Brain (organoid and tissue), 16 donors: ENCODE measurements at places on chromosomes 5 and 9.

- no peak for DNase-seq
These were observed 603.5 kb downstream of the KCTD16 start for GRCh38 chr5:144774197-144774596.

- no peak for DNase-seq
These were observed 188.2 kb downstream of the DMRT2 start for GRCh38 chr9:1238407-1238806.

DNA sequence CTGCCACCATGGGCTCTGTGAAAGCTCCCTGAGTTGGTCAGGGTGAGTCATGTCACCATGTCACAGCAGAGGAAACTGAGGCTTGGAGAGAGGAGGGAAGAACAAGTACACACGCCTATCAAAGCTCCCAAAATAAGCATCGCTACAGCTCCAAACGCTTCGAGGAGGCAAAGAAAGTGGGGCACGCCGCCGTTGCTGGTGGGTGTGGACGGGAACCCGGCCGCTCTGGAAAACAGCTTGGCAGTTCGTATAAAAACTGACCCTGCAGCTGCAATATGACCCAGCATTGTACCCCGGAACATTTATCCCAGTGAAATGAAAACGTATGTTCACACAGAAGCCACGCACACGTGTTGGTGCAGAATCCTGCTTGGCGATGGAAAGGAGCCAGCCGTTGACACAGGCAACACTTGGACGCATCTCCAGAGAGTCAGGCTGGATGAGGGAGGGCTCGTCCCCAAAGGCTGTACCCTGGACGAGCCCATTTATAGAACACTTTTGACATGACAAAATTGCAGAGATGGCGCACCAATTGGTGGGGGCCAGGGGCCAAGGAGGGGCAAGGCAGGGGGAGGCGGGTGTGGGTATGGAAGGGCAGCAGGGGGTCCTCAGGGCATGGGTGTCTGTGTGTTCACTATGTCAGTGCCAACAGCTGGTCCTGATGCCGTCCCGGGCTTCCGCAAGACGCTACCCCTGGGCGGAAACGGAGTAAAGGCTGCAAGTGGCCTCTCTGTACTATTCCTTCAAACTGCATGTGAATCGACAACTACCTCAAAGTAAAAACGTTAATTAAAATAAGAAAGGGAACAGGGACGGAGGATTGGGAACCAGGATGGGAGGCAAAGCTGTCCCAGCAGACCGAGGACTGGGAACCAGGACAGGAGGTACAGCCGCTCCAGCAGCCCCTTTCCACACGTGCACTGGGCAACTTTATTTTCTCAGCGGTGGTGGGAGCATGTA is 173.0 kb downstream of the OLFM1 start:
- DNase-seq, result peak; percentile 79

- no peak for DNase-seq
These were observed 188.4 kb downstream of the SLC12A2 start for GRCh38 chr5:128271859-128272464.

DNA sequence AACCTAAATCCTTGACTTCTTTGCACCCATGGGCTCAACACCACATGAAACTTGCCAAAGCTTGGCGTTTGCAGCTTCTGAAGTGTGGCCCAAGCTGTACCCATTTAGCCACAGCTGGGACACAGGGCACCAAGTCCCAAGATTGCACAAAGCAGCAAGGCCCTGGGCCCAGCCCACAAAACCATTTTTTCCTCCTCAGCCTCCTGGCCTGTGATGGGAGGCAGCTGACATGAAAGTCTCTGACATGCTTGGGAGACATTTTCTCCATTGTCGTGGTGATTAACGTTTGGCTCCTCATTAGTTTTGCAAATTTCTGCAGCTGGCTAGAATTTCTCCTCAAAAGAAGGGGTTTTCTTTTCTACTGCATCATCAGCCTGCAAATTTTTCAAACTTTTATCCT is 32.0 kb downstream of the ACTL7B start:
- no peak for DNase-seq

- no peak for DNase-seq
These were observed 33.9 kb downstream of the GNAQ start for GRCh38 chr9:77997611-77998284.

DNA sequence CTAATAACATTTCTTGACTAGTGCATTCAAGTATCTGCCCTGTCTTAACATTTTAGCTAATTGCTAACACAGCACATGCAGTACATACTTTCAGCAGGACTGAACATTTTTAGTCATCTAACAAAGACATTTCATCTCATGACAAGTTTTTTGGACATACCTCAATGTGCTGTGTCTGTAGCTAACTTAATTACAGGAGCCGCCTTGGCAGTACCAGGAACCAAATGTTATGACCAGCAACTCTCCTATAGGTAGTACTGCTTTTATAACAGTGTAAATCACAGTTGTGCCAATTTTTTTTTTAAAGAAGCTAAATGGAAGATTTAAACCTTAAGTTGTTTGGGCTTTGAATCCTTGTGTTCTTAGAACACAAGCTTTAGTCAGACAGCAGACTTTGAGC is 99.4 kb upstream of the SAP30L start:
- DNase-seq, result no peak

DNA sequence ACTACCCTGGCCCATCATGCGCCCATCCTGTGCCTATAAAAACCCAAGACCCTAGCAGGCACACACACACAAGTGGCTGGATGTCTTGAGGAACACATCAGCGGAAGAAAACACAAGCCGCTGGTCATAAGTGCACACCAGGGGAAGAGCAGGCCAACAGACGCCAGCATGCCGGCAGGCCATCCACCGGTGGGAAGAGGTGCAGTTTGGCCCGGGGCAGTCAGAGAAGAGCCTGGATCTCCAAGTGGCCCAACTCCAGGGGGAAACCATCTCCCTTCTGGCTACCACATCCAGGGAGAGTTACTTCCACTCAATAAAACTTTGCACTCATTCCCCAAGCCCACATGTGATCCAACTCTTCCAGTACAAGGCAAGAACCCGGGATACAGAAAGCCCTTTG is 2001.3 kb upstream of the NUDT12 start:
- no peak for DNase-seq

DNA sequence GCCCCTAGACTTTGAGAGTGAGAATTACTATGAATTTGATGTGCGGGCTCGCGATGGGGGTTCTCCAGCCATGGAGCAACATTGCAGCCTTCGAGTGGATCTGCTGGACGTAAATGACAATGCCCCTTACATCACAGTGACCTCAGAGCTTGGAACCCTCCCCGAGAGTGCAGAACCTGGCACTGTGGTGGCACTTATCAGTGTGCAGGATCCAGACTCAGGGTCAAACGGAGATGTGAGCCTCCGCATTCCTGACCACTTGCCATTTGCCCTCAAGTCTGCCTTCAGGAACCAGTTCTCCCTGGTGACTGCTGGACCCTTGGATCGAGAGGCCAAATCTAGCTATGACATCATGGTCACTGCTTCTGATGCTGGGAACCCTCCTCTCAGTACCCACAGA is 1.3 kb downstream of the PCDHGC4 start:
- DNase-seq, result no peak

DNA sequence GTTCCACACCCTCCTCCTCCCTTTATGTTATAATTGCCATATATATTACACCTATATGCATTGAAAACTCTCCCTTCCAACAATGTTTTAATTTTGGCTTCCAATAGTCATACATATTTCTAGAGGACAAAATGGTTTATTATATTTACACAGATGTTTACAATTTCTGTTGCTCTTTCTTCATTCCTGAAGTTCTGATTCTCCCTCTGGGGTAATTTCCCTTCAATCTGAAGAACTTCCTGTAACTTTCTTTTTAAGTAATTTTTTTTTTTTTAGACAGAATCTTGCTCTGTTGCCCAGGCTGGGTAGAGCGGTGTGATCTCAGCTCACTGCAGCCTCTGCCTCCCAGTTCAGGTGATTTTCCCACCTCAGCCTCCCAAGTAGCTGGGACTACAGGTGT is 173.0 kb upstream of the MAP1B start:
- no peak for DNase-seq

DNA sequence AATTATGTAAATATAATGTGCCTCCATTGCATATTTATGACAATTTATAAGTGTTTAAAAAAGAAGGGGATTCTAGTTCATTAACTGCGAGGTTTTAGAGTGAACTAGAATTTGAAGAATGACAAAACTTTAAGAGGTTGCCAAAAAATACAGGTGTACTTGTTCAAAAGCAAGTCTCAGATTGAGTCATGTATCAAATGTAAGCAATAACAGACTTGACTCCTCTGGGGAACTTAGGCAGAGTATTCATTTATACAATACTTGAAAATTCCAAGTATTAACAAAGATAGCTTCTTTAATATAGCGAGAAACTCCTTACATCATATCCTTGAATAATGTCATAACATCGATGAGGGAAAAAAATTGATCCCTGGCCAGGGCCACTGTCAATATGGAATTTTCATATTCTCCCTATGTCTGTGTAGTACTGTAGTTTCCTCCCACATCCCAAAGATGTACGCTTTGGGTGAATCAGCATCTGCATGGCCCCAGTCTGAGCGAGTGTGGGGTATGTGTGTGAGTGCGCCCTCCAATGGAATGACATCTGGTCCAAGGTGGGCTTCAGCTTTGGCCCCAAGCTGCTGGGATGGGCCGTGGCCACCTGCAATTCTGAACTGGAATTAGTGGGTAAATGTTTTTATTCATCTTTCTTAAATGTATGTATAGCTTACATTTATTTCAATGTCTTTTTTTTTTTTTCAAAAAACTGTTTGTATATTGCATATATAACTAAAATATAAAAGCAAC is 70.1 kb downstream of the RIC1 start:
- DNase-seq, result no peak

GRCh38 chr5:173318330-173318729 is 9.9 kb downstream of the STC2 start:
- DNase-seq, result no peak

DNA sequence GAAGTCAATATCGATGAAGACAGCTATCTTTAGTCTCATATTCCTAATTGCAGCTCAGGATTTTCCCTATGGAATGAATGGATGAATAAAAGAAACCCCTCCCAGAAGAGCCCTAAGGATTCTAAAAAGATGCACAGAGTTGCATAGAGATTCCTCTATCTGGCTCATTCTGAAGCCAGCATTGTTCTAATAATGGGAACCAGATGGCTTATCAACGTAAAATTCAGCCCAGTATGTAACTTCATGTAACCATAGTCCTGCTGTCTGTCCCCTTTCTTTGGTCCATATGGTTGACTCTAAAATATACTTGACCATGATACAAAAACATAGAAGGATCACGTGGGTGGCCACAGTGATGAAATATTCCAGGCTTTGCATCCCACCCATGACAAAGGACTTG is 508.6 kb downstream of the RASEF start:
- DNase-seq, result no peak

DNA sequence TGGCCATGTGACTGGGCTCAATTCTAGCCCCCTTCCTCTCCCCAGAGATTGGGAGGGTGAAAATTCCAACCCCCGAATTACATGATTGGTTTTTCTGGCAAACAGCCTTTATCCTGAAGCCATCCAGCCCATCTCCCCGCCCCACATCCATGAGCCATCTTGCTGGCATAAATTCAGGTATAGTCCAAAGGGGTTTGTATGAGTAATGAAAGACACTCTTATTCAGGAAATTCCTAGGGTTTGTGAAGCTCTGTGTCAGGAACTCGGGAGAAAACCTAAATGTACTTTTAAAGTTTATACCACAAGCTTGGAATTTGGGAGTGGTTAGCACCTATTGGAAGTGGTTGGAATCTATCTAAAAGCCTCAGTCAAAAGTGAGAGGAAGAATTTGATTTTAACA is 80.6 kb upstream of the SIMC1 start:
- DNase-seq, result no peak

DNA sequence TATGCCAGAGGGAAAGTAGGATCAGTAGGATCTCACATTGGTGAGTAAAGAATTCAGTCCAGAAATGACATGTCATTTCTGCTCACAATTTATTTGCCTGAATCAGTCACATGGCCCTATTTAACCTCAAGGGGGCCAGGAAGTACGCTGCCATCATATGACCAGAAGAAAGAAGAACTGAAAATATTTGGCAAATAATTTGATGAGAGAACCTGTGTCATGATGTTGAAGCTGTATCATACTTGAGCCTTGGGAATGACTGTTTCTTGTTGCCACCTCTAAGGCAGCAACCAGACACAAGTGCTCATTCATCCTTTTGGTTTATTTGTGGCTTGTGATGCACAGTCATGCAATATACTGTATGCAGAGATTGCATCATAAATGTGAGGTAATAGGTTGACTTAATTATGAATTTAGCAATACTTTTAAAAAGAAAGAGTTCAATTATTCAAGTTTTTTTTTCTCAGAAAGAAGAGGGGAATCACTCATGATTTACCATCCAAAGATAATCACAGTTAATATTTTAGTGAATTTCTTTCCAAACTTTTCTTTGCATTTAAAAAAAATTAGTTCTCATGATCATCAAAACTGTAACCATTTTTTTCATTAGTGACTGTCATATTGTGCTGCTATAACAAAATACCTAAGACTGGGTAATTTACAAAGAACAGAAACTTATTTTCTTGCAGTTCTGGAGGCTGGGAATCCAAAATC is 8.2 kb upstream of the ZFYVE16 start:
- no peak for DNase-seq

DNA sequence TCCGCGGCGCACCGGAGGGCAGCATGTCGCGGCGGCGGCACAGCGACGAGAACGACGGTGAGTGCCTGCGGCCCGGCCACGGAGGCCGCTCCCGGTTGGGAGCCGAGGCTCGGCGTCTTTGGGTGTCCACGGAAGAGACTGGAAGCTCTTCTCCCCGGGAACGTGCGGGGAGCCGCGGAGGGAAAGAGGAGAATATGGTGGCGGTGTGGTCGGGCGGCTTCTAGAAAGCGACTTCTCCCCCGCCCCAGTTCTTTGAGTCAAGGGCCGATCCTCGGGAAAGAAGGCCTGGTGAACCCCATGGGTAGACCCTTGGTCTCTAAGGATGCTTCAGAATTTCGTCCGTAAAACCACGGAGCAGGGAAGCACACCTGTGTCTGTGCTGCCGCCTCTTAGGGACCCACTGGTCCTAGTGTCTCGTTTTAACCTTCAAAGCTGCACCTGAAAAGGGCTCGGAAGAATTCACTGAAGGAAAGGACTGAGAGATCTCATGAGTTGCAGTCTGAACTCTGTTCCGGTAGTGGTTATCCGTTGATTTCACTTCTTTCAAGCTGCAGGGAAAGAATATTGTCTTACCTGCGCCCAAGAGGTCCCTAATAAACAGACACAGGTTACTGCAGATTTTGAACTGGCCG is 354 bp downstream of the NCBP1 start:
- peak; percentile 3 for DNase-seq

- no peak for DNase-seq
These were observed 79.4 kb downstream of the PTTG1 start for GRCh38 chr5:160500786-160501779.

GRCh38 chr9:136853596-136854112 is 1.5 kb downstream of the MAMDC4 start:
- no peak for DNase-seq

GRCh38 chr5:178117923-178118701 is 4.8 kb downstream of the N4BP3 start:
- no peak for DNase-seq
